ENCODE measurements at places on chromosomes 2 and 18.
A peak's percentile ranks its signal among the peaks of the same experiment; 100 is the strongest.

- DNase-seq = no peak
- H3K27me3 ChIP-seq = no peaks in the 10 kb centered on the region
- peaks cover 16% of the 10 kb centered on the region for H3K36me3 ChIP-seq
- peaks cover 94% of the 10 kb centered on the region for H3K4me1 ChIP-seq
- H3K27ac ChIP-seq = peak overlapping the region; percentile 84
These were observed 79.9 kb downstream of the TMEM247 start for GRCh38 chr2:46559261-46559660.

DNA sequence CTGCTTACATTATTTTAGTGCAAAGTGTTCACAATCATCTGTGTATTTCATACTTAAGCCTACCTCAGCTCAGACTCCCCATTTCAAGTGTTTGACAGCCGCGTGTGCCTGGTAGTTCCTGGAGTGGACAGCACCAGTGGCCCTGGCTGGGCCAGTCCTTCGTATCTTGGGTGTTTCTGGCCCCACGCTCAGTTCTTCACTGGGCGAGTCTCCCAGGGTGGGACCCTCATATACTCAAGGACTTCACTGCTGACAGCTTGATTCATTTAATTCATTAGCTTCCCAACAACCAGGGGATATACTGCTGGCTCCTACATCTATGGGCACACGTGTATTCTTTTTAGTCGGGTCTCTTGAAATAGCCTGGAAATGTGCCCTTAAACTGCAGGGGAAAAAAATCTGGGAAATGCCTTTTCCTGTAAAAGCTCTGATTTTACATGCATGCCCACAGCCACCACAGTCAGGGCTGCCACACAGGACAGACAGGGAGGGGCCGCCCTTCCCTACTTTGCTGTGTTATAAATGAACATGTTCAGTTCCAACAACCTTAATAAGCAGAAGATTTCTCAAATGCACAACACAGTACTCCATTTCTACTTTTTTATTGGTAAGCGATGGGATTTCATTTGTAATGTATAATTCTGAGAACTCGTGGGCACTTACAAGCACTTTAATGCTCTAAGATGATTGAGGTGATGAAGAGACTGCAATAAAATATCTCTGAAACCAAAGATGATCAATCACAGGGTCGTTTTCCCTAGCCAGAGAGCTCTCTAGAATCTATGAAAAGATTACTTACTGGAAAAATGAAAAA lies 205.5 kb upstream of the REV1 start:
- no peaks in the 10 kb centered on the region for H3K36me3 ChIP-seq
- DNase-seq = no peak
- H3K4me3 ChIP-seq = no peak overlapping the region
- no peak overlapping the region for H3K27ac ChIP-seq
- peaks cover 2% of the 10 kb centered on the region for H3K27me3 ChIP-seq
- no peaks in the 10 kb centered on the region for H3K4me1 ChIP-seq

DNA sequence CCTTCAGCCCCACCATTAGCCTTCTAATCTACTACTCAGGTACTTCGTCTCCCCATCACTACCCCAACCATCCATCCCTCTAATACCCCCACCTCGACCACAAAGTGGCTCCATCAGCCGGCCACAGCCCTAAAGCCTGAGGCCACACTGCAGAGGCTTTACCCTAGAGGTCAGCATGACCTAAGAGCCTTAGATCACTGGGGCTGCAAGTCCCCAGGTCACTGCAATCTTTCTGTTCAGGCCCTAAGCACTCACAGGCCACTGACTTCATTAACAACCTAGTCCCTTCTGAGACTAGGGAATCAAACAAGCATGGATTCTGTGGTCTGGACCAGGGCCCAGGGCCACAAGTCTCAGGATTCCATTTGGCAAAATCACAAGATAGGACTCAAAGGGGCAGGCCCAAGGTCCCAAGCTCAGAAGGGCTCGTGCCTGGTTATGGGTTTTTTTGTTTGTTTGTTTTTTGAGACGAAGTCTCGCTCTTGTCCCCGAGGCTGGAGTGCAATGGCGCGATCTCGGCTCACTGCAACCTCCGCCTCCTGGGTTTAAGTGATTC lies 37.0 kb upstream of the PKDCC start:
- no peak overlapping the region for H3K4me3 ChIP-seq
- H3K4me1 ChIP-seq = peaks cover 32% of the 10 kb centered on the region
- H3K27me3 ChIP-seq = peaks cover 1% of the 10 kb centered on the region
- DNase-seq = no peak
- H3K36me3 ChIP-seq = peaks cover 3% of the 10 kb centered on the region

GRCh38 chr2:80105015-80105640 lies 199.4 kb downstream of the LRRTM1 start:
- no peak overlapping the region for H3K4me3 ChIP-seq
- H3K27ac ChIP-seq = no peak overlapping the region
- H3K4me1 ChIP-seq = no peaks in the 10 kb centered on the region
- H3K27me3 ChIP-seq = peaks cover 6% of the 10 kb centered on the region
- no peak for DNase-seq

Data from immature natural killer cell (primary cell).